Fibroblast of villous mesenchyme (primary cell): ENCODE measurements at places on chromosomes 1 and 21. TPM values are rescaled to one million over a fixed set of nuclear protein-coding genes. Genes with fewer than 3 reads are reported as not detected.
A peak's percentile ranks its signal among the peaks of the same experiment; 100 is the strongest.

GRCh38 chr1:227996187-227996950 lies 10.4 kb upstream of the WNT3A start:
- DNase-seq, result no peak

- no peak for DNase-seq
Observed at GRCh38 chr1:95115708-95116137, 1.4 kb upstream of the TLCD4 start.

GRCh38 chr1:186849826-186850225 lies 21.1 kb downstream of the PLA2G4A start:
- DNase-seq, result no peak

- DNase-seq, result no peak
Observed at GRCh38 chr21:16538936-16539440, 809.2 kb downstream of the USP25 start.

- DNase-seq, result no peak
Observed at GRCh38 chr21:35111321-35111930, 62.3 kb upstream of the RUNX1 start.

DNA sequence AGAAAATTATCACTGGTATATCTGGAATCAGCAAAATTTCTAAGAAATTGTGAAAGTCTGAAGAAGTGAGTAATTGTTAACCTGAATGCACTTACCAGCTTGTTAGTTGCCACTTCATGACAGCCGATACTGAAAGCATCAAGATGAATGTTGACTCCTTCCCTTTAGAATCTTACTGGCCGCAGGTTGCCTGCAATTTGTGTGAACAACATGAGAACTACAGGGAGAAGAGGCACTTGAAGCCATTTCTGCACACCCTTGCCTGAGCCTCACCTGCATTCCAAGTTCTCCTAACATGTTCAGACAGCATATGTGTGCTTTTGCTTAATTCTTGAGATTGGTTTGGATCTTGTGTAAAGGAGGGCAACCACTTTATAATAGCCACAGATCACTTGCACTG lies 59.2 kb upstream of the SSX2IP start:
- no peak for DNase-seq

DNA sequence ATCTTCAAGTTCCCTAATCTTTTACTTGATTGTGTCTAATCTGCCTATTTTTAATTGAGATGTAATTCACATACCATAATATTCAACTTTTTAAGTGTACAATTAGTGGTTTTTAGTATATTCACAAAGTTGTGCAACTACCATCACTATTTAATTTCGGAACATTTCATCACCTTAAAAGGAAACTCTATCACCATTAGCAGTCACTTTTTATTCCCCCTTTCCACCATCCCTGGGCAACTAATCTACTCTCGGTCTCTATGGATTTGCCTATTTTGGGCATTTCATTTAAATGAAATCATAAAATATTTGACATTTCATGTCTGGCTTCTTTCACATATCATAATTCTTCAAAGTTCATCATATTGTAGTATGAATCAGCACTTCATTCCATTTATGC lies 30.6 kb upstream of the HYI start:
- DNase-seq, result no peak

DNA sequence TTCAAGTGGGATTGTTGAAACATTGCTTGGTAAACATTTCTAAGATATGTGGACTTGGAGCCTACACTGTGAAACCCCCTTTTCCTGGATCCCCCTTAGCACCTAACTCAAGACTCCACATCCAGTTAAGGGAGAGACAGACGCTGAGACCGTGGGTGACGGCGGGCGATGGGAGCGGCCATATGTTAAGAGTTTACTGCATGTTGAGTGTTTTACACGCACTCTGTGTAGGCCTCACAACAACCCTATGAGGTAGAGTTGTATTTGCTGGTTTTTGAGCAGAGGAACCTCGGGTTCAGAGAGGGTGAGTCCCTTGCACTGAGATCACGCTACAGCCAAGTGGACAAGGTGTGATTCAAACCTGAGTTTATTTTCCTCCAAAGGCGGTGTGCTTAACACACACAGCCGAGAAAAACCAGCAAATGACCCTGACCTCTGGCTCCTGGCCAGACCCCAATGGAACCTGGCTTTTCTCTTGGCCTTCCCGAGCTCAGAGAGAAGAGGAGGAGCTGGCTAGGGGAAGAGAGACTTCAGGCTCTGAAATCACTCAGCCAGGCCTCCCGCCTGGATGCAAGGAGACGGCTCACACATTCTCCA lies 46.9 kb upstream of the GOLT1A start:
- DNase-seq, result peak; percentile 26

DNA sequence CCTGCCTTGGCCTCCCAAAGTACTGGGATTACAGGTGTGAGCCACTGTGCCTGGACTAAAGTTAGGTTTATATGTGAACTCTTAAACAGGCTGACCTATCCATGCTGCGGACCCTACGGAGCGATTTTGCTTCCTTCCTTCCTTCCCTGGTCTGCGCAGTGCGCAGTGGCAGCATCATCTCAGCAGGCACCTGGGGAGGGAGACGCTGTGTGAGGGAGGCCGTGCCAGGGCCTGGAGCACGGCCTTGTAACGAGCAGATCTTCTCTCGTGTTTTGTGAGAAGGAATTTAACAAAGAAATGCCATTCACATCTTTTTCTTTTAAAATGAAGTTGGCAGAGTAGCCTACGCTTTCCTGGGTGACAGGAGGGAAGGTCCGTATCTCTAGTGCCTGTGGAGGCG lies 45.8 kb downstream of the PKNOX1 start:
- DNase-seq, result no peak

- no peak for DNase-seq
Observed at GRCh38 chr1:4634793-4635406, 19.5 kb upstream of the AJAP1 start.

DNA sequence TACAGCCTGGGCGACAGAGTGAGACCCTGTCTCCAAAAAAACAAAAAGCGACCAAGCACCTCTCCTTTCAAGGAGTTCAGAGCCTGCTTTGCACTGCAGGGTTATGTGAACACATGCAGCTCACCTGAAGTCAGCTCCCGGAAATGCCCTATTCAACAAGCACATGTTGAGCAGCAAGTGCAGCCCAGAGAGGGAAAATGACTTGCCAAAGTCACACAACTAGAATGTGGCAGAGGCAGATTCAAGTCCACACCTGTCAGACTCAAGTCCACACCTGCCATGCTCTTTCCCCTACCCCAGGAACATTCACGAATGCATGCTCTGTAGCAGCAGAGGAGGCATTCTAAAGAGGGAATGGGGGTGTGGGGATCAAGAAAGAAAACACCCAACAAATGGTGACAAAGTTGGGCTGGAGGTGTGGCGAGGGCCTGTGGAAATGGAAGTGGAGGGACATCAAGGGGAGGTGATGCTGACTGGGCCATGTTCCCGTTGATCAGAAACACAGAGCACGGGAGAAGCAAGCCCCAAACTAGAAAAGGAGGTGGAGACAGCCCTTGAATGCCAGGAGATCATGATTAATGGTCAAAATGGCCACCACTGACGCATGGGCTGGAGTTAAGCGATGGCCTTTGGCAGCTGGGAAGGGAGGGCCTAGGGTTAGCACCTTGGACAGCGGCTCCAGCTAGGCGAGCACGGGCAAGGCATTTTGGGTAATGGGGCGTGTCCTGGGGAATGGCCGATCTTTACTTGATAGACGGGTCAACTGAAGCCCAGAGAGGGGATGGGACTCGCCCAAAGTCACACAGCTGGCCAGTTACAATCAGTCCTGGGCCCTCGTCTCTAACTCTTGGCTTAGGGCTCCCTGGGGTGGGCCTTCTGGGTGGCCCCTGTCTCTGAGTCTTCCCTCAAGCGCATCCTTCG lies 21.5 kb downstream of the RAP1GAP start:
- peak; percentile 54 for DNase-seq

GRCh38 chr21:28734522-28735175 lies 258.0 kb downstream of the LTN1 start:
- DNase-seq, result no peak

DNA sequence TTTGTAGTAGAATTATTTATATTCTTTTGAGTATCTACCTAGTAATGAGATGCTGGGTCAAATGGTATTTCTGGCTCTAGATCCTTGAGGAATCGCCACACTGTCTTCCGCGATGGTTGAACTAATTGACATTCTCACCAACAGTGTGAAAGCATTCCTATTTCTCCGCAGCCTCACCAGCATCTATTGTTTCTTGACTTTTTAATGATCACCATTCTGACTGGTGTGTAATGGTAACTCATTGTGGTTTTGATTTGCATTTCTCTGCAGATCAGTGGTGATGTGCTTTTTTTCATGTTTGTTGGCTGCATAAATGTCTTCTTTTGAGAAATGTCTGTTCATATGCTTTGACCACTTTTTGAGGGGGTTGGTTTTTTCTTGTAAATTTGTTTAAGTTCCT lies 15.3 kb upstream of the IL23R start:
- DNase-seq, result no peak

DNA sequence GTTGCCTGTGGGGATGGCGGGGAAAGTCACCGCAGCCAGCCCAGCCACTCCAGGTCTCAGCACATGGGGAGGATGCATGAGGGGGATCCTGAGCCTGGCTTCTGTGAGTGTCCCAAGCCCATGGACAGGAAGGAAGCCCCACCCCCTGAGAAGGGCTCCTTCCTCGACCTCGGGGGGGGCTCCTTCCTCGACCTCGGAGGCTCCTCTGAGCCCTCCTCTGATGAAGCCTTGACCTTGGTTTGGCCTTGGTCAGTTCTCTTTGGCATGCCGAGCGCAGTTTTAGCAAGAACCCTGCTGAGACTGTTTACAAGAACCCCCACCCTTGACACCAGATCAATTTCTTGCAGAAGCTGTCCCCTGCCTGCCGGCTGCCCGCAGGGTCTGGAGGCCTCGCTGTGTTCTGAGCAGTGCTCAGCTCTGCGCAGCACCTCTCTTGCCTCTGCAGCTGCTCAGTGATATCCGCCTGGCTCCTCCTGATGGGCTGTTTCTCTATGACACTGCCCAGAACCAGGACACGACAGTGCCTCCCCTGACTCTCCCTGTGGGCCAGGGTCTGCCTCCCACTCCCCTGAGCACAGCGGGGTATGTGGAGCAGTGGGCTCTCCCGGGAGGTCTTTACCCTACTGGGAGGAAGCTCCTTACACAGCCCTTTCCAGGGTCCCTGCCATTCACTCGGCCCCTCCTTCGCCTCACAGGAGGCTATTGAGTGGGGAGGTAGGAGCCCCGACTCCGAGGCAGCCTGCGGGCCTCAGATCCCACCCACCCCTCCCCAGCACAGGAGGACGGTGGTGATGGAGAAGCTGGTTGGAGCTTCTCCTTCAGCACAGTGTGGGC lies 15.4 kb downstream of the ACTRT2 start:
- no peak for DNase-seq

DNA sequence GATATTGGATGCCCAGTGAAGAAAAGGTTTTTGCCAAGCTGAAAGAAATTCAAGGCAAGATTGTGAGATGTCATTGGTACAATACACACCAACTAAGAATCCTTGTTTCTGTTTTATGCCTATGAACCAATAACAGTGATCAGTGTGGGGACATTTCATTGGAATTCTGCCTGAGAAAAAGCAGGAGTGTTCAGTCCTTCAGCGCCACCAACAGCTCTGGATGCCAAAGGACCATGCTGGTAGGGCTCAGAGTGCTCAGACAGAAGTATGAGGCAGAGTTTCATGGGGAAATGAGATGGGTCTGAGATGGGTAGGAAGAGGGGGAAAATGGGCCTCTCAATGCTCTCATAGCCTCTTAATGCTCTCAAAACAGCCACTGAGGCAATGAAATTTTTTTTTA lies 56.5 kb downstream of the GABPA start:
- DNase-seq, result no peak

DNA sequence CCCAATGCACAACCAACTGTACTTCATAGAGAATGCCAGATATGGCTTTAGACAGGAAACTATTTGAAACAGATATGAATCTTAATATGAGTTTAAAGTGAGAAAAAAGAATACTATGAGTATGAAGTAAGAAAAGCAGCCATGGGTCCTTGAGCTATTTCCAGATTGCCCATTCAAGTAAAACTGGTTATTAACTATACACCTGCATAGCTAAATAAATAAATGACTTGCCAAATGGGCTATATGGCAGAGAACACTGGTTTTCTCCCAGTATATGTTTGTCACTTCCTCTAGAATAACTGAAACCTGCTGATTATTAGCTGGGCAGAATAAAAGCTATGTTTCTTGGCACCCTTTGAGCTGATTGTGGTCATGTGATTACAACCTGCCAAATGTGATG lies 17.0 kb upstream of the CD1C start:
- DNase-seq, result no peak

DNA sequence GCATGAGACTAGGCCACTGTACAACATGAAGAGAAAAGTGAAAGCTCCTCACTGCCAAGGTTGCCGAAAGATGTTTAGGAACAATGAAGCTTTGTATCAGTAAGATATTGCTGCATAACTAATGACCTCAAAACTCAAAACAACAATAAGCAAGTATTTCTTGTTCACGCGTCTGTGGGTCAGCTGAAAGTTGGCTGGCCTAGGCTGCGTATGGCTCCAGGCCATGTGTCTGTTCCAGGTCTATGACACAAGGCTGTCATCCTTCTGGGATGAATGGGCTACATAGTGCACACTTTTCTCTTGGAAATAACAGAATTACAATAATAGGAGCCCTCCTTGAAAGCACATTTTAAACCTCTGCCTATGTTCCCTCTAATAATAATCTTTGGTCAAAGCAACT lies 515.9 kb downstream of the PLPP3 start:
- no peak for DNase-seq

DNA sequence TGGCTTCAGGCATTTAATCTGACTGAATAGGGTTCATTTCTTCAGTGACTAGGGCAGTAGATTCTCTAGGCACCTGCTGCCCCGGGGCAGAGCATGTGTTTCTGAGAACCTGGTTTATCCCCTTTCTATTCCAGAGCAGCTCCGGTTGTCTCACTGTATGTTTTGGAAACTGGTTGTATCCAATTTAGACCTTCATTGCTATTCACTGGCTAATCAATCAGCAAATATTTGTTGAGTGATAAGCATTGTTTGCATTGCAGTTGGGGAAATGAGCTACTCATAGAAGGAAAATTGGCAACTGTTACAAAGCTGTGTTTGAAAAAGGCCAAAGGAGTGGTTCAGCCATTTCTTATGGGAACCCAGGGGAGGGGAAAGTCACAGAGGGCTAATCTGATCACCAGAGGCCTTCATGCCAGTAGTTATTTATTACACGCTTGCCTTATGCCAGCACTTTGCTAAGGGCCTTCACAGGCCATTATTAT lies 2.9 kb downstream of the QSOX1 start:
- DNase-seq, result no peak

DNA sequence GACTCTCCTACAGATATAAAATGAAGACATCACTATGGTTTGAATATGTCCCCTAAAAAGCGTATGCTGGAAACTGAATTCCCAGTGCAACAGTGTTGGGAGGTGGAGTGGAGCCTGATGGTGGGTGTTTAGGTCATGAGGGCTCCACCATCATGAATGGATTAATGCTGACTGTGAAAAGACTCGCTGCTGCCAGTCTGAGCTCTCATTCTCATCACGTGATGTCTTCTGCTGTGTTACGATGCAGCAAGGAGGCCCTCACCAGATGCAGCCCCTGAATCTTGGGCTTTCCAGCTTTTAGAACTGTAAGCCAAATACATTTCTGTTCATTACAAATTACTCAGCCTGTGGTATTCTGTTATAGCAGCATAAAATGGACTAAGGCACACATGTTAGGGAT lies 73.8 kb upstream of the PPP2R5A start:
- no peak for DNase-seq

GCSAML gene
- not detected in 2 replicates for total RNA-seq

NDUFV3 gene
- total RNA-seq, result 44.0 and 61.8 TPM in 2 replicates

FCAMR gene
- total RNA-seq, result not detected in 2 replicates

CR1 gene
- total RNA-seq, result under 0.01 TPM in 1 of 2 replicates, not detected in the other

OVAAL gene
- not detected in 2 replicates for total RNA-seq

TYW3 gene
- total RNA-seq, result 12.6 and 20.7 TPM in 2 replicates
